ENCODE measurements at places on chromosomes 5 and 9.

DNA sequence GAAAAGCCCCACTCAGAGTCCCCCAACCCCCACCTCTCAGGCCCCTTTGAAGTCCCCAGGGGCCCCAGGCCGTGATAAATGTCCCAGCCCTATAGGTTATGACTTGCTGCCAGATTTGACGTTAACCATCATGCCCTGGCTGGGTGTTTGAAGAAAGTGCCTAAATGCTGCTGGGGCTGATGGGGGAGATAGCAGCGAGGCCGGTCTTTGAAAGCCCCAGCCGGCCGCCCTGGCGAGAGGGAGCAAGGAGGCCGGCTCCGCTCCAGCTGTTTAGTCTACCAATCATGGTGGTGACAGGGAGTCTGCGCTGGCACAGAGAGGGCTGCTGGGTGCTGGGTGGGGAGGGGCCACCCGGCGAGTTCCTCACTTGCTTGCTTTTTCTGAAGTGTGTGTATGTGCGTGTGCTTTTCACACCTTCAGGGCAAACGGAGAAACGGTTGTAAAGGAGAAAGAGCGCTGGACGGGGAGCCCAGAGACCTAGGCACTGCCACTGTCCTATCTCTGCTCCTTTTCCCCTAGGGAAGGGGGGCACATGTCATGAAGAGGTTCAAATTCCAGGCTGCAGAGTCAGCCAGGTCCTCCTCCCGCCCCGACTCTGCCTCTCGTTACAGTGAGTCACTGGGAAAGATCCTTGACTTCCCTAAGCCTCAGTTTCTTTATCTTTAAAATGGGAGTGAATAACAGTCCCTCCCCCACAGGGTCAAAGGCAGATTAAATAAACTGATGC is 126.1 kb upstream of the HAND1 start:
- DNase-seq = peak; percentile 61

GRCh38 chr9:89670801-89671434 is 66.1 kb downstream of the GADD45G start:
- no peak for DNase-seq

DNA sequence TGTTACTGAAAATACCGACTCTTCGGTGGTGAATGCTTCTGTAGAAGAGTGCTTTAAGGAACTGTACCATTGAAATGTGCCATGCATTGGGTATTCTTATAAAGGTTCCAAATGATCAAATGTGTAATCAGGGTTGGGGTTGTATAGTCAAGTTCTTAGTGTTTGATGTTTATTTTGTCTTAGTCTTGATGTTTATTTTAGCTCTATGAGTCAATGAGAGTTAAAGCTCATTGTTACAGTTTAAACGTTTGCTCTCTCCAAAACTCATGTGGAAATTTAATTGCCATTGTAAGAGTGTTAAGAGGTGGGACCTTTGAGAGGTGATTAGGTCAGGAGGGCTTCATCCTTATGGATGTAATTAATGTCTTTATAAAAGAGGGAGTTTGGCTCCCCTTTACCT is 153.0 kb downstream of the FER start:
- peak; percentile 33 for DNase-seq

DNA sequence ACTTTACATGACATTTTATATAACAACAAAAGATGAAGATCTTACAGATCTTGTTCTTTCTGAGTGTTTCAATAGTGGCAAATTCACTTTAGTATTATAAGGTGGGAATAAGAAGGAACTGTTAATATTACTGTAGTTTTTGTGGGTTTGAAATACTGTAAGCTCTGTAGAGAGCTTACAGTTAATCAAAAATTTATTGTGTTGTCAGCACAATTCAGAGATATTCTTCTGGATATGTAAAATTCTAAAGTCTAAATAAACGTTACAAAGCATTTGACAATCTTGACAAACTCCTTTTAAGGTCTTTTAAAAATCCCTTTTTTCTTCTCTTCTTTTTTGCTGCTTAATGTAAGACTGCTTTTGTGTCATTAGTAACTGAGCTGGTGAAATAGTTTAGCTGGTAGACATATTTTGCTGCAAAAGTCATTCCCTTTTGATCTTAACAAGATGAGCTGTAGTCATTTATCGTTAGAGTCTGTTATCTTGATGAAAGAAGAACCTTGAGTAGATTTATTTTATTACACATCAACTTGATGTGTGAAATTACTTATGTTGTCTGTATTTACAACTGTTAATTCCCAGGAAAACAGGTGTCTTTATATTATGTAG is 186.0 kb downstream of the WDR70 start:
- DNase-seq = peak; percentile 22

DNA sequence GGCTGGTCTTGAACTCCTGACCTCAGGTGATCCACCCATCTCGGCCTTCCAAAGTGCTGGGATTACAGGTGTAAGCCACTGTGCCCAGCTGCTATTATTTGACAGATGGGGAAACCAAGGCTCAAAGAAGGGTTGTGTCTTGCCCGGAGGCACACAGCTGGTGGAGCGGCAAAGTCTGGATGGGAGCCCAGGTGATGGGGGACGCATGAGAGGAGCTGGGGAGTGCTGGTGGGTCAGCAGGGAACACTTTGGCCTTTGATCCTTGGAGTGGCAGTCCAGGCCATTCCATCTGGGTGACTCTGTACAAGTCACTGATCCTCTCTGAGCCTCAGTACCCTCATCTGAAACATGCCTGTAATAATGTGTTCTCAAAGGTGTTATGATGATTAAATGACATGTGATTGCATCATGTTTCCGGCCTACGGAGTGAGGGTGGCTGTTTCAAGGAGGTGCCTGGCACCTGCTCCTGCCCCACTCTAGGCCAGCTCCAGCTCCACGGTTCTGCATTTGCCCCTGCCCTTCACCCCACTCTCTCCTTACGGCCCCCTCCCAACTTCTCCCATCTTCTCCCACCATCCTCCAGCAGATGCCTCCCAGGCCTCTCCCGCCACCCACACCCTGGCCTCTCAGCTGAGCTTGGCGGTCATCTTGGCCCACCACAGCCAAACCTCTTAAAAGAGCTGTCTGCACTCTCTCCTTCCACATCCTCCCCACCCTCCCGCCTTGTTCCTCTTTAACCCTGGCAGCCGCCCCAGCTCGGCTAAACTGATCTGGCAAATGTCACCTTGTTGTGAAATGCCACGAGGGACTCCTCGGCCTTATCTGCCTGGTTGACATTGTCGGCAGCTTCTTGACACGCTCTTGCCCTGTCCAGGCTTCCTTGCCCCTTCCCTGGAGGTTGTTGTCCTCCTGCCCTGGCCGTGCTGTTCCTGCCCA is 5.5 kb upstream of the DBN1 start:
- DNase-seq = no peak

DNA sequence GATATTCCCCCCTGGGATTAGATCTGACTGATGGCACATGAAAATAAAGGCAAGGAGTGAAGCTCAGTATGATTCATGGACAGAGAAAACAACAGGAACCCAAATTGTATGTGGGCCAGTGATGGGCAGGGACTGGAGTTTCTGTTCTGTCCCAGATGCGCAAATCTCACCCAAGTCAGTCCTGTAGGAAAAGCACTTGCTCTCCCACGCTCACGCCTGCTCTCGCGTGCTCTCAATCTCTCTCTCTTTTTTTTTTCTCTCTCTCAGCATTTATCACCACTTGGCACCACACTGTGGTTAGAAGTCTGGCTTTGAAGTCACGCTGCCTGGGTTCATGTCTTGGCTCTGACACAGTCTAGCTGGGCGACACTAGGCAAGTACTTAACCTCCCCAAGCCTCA is 106.5 kb upstream of the LRRTM2 start:
- DNase-seq = peak; percentile 69

- DNase-seq = no peak
Observed at GRCh38 chr5:56070851-56071465, 76.2 kb upstream of the IL6ST start.

DNA sequence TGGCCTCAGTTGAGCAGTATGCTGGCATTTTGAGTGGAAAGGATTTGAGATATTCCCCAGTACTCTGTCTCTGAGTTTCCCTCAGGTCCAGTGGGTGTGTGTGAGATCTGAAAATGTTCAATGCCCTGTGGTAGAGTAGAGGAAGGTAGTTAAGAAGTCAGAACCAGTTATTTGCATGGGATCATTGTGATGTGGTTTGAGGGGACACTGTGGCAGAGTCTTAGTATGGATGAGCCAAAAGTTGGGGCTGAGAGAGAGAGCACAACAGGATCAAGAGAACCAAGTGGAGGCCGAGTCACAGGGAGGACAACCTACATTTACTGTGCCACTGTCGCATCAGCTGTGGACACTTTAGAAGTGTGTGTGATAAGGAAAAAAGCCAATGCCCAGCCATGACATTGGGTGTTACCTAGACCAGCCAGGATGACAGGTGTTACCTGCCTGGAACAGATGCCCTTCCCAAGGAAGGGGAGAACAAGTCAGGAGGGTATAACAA is 128.9 kb upstream of the IL12B start:
- DNase-seq = no peak

GRCh38 chr5:68911840-68912690 is 181.7 kb upstream of the SLC30A5 start:
- DNase-seq = peak; percentile 85

- DNase-seq = no peak
Observed at GRCh38 chr9:107855164-107855563, 365.6 kb upstream of the KLF4 start.

DNA sequence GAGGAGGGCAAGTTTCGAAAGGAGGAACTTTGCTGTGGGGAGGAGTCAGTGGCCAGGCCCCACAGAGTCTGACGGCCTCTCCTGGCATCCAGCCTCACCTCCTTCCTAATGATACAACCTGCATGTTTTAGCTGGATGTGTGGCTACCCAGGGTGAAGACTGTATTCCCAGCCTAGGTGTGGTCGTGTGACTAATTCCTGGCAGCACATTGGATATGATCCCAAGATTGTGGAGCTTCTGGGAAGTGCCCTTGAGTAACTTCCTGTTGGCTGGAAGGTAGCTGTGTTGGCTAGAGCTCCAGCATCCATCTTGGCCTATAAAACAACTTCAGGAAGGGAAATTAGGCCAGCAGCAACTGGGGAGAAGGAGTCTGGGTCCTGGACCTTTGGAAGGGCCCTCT is 19.0 kb upstream of the LPCAT1 start:
- peak; percentile 35 for DNase-seq

DNA sequence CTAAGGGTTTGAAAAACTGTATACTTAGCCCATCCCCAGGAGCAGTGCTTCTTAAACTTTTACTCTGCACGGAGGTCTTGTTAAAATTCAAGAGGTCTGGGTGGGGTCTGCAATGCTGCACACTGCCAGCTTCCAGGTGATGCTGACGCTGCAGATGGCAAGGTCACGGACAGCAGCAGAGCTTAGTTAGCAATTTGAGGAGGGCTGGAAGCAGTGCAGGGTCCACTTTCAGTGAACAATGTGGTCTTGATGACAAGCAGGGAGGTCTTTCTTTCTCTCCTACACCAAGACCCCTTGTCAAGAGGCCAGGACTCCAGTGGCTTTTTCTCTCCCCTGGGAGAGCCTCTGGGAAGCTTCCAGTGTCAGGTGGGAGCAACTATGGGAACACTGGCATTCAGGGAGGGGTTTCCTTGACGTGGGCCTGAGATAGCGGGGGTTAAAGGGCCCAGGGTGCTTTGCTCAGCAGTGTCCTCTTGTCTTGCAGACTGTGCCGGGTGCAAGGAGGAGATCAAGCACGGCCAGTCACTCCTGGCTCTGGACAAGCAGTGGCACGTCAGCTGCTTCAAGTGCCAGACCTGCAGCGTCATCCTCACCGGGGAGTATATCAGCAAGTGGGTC is 65.0 kb upstream of the AFAP1L1 start:
- DNase-seq = no peak

DNA sequence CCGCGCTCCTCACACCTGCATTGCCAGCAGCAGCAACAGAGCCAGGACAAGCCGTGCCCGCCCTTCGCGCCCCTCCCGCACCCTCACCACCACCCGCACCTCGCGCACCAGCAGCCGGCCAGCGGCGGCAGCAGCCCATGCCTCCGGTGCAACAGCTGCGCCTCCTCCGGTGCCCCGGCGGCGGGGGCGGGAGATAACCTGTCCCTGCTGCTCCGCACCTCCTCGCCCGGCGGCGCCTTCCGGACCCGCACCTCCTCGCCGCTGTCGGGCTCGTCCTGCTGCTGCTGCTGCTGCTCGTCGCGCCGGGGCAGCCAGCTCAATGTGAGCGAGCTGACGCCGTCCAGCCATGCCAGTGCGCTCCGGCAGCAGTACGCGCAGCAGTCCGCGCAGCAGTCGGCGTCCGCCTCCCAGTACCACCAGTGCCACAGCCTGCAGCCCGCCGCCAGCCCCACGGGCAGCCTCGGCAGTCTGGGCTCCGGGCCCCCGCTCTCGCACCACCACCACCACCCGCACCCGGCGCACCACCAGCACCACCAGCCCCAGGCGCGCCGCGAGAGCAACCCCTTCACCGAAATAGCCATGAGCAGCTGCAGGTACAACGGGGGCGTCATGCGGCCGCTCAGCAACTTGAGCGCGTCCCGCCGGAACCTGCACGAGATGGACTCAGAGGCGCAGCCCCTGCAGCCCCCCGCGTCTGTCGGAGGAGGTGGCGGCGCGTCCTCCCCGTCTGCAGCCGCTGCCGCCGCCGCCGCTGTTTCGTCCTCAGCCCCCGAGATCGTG is 517 bp downstream of the KCNN2 start:
- DNase-seq = peak; percentile 45

GRCh38 chr5:43601454-43602260 is 1.3 kb upstream of the NNT start:
- DNase-seq = peak; percentile 57

- peak; percentile 7 for DNase-seq
Observed at GRCh38 chr9:106653213-106653612, 209.8 kb upstream of the ZNF462 start.

DNA sequence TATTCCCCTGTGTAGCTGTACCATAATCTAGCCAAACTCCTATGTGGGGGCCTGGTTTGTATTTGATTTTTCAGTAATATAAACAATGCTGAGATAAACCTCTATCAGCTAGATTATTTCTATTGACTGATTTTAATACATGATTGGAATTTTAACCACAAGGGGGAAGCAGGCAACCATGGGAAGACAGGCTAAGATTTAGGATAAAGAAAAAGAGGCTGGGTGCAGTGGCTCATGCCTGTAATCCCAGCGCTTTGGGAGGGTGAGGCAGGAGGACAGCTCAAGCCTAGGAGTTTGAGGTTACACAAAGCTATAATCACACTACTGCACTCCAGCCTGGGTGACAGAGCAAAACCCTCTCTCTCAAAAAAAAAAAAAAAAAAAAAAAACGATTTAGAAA is 18.1 kb upstream of the GPX3 start:
- peak; percentile 36 for DNase-seq

GRCh38 chr5:168920019-168920810 is 341.0 kb upstream of the PANK3 start:
- DNase-seq = no peak

GRCh38 chr5:63247651-63248050 is 669.0 kb downstream of the LRRC70 start:
- DNase-seq = peak; percentile 11

DNA sequence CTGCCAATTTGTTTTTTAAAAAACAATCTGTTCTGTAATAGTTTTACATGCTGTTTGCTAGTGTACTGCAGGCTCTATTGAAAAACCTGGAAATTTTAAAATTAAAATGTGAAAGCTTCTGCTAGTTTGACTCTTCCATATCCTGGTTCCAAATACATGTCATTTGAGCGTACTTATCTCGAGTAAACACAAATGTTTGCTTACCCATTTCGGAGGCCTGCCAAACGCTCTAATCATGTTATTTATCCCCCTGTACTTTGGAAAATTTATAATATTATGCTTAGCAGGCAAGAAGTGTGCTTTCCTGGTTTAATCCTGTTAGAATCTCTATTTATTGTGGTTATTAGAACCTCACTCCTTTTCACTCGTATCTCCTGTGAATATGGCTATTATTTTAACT is 476.8 kb upstream of the CYLC2 start:
- DNase-seq = no peak

- DNase-seq = peak; percentile 67
Observed at GRCh38 chr5:156460471-156460870, 133.5 kb downstream of the SGCD start.

- DNase-seq = no peak
Observed at GRCh38 chr9:108322326-108323098, 533.3 kb downstream of the ACTL7B start.

- DNase-seq = no peak
Observed at GRCh38 chr5:124941051-124942049, 194.9 kb upstream of the ZNF608 start.
